ENCODE measurements at places on chromosomes 4 and X. TPM values are rescaled to one million over a fixed set of nuclear protein-coding genes. Genes with fewer than 3 reads are reported as not detected.

PABPC5 gene
- total RNA-seq, result 1.1 TPM

FAM9C gene
- total RNA-seq, result not detected

TMEM156 gene
- 12.1 TPM for total RNA-seq

CCNB3 gene
- total RNA-seq, result not detected

DKC1 gene
- total RNA-seq, result 41.0 TPM

GRCh38 chr4:173835903-173836302, 305.9 kb upstream of the HAND2 start:
- DNase-seq, result peak; percentile 33

DNA sequence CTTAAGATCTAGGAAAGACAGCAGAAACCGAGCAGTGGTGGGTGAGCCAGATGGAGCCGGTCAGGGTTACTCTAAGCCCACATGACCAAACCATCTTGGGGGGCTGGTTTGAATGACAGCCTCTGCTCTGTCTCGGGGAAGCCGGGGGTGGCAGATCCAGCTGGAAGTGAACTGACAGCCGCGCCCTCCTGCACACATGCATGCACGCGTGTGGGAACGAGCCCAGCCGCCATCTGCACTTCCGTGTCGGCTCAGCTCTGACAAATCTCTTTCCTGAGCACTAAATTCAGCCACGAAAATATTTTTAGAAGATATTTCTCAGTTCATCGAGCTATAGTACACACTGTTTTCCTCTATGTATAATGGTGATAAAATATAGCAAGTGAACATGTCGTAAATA, 115.5 kb downstream of the DCTD start:
- no peak for DNase-seq

GRCh38 chr4:162506253-162506652, 342.5 kb upstream of the FSTL5 start:
- peak; percentile 27 for DNase-seq

GRCh38 chr4:38292529-38292928, 332.3 kb downstream of the PTTG2 start:
- DNase-seq, result no peak

GRCh38 chrX:44042751-44043150, 69.6 kb upstream of the NDP start:
- no peak for DNase-seq

DNA sequence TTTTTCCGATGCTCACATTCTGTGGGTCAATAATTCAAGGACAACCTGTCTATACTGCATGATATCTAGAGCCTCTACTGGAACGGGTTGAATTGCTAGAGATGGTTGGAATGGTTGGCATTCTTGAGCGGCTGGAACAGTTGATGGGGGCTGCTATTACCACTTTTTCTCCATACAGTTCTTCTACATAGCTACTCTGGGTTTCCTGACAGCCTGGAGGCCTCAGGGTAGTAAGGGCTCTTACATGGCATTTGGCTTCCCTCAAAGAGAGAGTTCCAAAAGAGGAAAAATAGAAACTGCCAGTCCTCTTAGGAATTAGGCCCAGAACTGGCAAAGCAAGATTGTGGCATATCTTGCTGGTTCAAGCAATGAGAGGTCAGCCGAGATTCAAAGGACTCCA, 53.1 kb downstream of the NAA11 start:
- DNase-seq, result no peak

DNA sequence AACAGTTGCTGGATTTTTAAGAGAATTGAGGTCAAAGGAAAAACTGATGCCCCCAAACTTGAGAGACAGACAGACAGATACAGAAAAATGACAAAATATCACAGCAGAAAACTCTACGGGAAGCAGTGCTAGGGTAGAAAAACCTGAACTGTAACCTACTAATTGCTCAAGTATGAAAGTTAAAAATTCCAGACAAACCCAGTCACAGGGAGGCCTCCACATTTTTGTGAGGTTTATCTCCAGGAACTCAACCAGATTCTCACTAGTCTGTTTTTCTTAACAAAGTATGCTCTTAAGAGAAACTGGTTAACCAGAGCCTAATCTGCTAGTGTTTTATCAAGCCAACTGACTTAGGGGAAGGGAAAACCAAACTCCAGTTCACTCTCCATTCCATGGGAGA, 19.9 kb upstream of the PPP3CA start:
- DNase-seq, result peak; percentile 9

DNA sequence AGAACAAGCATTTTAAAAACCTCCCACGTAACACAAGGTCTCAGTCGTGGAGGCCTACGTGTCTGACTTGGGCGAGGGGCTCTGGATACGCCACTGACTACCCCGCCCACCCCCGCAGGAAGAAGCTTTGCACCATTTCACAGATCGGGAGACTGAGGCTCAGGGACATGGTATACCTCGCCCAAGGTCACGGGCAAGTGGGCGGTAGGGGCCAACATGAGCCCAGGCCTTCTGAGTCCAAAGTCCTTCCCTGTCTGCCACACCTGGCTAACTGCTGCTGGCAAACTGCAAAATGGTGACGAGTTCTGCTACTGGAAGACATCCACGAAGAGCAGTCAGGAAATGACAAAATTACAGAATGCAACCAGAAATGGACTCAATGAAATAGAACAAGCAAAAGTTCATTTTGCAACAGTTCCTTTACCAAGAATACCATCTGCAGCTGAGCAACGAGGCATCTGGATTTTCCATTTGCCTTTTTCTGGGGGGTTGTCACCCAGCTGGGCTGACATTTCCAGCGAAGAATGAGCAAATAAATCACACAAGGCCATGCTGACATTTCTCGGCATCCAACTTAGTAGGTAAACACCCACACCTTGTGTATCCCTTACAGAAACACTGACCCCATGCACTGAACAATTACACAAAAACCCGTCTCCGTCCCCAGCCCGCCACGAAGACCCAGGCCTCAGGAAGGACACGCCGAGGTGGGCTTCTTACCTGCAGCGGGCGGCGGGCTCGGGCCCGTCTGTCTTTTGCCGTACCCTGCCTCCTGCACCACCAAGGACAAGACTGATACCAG, 70.2 kb upstream of the AFAP1 start:
- no peak for DNase-seq

- no peak for DNase-seq
These were observed 78.8 kb upstream of the PRPS1 start for GRCh38 chrX:107549504-107549903.

GRCh38 chrX:39204945-39205344, 403.7 kb downstream of the MID1IP1 start:
- no peak for DNase-seq

GRCh38 chr4:121253961-121254360, 89.8 kb upstream of the TNIP3 start:
- no peak for DNase-seq
